ENCODE measurements at places on chromosomes 11 and 22.

GRCh38 chr11:113377681-113378412 is 9.7 kb upstream of the ANKK1 start:
- DNase-seq: no peak

GRCh38 chr22:39254789-39255298 is 10.1 kb upstream of the PDGFB start:
- DNase-seq: peak; percentile 34

DNA sequence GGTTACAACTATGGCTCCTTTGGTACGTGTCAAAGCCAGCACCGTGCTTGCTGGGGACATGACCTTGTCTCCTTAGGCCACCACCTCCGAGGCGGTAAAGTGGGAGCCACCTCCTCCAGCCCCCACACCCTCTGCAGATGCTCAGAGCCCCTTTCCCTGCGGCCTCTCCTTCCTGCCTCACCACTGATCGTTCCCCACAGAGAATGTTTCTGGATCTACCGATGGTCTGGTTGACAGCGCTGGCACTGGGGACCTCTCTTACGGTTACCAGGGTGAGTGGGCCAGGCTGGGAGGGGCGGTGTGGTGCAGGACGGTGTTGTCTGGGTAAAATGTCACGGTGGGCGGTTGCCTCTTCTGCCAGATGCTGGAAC is 8.9 kb downstream of the SIDT2 start:
- no peak for DNase-seq

DNA sequence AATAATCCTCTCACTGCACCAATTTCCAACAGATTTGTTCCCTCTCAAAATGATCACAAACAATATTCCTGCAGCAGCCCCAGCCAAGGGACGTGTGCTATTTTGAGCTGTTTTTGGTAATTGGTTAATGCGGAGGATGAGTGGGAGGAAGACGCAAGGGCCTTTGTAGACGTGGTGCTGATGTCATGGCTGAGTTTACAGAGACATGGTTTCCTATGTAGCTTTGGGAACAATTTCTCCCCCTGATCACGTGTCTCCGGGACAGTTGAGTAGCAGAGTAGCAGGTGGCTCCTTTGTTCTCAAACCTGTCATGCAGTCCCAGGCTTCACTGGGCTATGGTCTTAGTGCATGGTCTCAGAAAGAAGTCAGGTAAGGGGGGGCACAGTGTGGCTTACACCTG is 183.2 kb upstream of the NECTIN1 start:
- no peak for DNase-seq

GRCh38 chr11:65551572-65552387 is 6.4 kb downstream of the LTBP3 start:
- DNase-seq: peak; percentile 52

GRCh38 chr11:122077459-122077858 is 38.6 kb downstream of the BLID start:
- no peak for DNase-seq

GRCh38 chr22:45977003-45977411 is at the start of gene WNT7B:
Gene WNT7B, minus strand, starts transcription at chr22:45977162. Its CDS starts 408 bp downstream, at chr22:45976754.
- no peak for DNase-seq

DNA sequence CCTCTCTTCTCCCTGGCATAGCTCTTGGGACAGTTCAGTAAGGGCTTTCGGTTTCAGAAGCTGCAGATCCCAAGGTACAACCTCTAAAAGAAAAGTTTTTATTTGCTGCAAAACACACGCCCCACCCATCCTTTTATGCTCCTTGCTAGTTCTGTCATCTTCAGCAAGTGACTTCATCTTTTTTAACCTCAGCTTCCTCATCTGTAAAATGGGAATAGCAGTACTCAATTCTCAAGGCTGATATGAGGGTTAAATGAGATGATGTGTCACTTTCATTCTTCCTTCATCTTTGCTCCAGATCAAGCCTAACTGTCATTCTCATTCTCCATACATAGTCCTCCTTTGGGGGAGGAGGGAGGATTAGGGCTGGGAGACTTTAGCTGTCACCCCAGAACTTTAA is 90.0 kb upstream of the ALX4 start:
- no peak for DNase-seq

DNA sequence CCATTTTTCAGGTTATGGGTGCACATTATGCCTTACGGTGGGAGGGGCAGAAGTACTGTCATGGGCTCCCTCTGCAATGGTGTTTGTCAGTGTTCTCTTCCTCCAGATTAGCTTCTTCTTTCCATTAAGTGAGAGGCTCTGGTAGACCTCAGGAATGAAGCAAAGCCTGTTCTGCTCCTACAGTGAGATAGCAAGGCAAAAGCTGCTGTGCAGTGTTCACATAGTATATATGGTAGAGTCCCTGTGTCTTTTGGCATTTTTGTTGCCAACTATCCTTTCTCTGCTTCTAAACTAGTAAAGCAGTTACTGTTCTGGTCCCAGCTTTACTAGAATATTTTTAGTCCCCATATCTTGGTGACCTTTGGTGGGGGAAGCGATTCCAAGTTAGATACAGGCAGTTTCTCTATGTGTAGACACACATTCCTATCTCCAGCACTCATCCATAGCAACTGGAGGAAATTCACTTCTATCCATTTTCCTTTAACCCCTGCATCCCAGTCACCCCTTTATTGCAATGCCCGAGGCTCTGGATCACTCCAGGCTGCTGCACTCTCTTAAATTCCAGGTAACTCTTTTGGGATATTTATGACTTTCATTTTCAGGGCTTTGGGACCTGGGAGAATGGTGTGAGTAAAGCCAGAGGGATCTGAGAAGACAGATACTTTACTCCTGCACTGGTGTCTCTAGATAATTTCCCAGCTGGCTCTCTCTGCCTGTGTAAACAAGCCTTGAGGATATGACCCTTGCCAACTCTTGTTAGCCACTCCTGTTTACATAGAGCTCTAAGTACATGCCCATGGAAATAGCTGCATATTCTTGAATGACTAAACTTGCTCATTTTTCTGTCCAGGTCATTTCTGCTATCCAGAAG is 3.9 kb upstream of the TRIM34 start:
- DNase-seq: no peak

- DNase-seq: no peak
Measured at GRCh38 chr11:64289002-64289564, 2.0 kb upstream of the KCNK4 start.

- no peak for DNase-seq
Measured at GRCh38 chr11:11618973-11619435, 2.8 kb downstream of the GALNT18 start.

GRCh38 chr11:62881579-62882430 is 1.1 kb downstream of the SLC3A2 start:
- peak; percentile 91 for DNase-seq

DNA sequence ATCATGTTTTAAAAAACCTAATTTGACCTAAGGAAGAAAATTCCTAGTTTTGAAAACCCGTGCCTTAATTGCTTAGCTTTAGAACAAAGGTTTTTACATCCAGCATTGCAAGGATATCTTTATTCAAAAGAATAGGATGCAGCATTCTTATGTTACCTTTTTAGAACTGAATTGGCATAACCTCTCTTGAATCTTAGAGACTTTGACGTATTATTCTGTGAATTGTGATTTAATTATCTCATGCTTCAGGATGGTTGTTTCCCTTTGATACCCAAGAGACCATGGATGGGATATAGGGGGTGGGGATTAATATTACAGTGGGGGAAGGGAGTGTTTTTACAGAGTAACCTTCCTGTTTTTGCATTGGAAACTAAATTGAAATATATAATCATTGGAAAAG is 49.4 kb downstream of the ARHGEF12 start:
- no peak for DNase-seq

DNA sequence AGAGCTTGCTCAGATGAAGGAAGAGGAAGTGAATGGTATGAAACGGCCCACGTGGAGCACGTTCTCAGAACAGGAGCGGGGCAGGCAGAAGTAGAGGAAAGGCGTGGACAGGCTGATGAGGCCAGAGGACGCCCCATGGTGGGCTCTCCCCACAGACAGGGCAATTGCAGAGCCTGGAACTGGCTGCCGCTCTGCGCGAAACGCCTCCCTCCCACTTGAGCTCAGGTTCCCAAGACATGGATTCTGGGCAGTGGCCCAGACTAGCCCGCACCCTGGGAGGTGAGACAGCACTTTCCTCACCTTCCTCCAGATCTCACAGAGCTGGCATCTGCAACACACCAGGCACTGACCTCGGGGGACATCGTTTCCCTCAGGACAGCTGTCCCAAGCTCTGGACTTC is 117.6 kb downstream of the PHF21B start:
- no peak for DNase-seq

- no peak for DNase-seq
Measured at GRCh38 chr11:78740199-78741071, 165.8 kb upstream of the NARS2 start.

DNA sequence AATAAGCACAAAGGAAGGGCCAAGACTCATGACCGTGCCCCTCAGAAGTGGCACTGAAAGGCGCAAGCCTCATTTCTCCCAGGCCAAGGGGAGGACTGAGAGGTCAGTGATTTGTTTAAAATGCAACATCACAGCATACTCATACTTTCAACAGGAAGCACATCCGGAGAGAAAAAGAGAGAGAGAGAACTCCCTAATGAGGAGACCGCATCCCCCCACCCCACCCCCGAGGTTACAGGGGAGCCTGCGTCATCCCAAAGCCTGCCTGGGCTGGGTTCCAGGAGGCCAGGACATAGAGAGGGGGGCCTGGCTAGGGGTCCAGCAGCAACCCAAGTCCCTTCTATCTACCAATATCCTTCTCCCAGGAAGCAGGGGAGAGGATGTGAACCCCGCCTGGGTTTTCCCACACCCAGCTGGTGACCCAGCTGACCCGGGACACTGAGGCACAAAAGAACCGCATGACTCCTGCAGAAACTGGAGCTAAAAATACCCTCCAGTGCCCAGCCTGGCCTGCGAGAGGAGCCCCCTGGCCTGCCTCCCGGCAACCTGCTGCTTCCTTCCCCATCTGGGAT is 3.8 kb downstream of the CSNK1E start:
- DNase-seq: no peak

All from T-helper 9 cell (primary cell).